ENCODE measurements at places on chromosomes 3 and 15.

DNA sequence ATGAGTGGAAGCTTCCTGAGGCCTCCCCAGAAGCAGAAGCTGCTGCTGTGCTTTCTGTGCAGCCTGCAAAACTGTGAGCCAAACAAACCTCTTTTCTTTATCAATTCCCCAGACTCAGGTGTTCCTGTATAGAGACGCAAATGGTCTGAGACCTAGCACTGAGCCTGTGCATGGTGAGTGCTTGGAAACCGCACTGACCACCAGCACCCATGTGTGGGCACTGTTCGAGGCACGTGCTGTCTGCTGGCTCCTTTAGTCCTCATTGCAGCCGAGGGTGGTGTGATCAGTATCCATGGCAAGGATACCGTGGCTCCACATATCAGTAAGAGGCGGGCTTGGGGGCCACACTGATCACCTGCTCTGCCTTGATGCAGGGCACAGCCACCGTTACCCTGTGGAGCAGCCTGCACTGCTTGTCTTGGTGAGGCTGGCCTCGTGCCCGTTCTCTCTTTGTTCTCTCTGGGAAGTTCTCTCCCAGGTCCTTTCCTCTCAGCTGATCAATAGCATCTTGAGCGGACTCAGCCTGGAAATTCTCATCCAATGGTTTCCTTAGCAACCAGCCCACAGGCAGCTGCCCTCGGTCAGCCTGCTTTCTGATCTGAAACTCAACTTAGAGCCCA, 101.0 kb downstream of the PLXNA1 start:
- DNase-seq: no peak

DNA sequence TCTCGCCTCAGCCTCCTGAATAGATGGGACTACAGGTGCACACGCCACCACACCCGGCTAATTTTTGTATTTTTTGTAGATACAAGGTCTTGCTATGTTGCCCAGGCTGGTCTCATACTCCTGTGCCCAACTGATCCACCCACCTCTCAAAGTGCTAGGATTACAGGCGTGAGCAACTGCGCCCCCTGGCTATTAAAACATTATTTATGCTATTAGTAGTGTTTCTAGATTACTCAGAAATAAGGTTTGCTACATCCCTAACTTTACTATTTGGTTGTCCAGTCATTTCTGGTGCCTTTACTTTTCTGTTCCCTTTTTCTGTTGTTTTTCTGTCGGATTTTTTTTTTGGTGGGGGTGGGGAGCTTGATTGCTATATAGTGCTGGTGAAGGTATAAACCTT, 393.6 kb upstream of the TPM1 start:
- no peak for DNase-seq

- no peak for DNase-seq
These were observed 89.5 kb upstream of the ZBED2 start for GRCh38 chr3:111684640-111685039.

- no peak for DNase-seq
These were observed 38.1 kb upstream of the NR2C2 start for GRCh38 chr3:14909250-14909649.

DNA sequence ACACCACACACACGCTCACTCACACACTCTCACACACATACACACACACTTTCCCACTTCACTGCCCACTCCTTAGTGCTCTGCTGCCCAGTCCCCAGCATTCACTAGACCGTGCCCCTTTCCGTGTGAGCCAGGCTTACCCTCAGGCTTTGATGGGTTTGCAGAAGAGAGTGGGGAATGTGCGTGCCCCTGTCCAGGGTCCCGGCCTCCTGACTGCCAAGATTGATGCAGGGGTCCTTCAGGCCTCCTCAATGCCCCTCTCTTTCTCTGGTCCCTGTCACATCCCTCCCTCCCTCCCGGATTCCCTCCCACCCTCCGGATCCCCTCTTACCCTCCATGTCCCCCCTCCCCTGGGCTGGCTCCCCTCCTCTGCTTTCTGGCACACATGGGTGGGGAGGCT, 27.9 kb upstream of the KIF23 start:
- no peak for DNase-seq

DNA sequence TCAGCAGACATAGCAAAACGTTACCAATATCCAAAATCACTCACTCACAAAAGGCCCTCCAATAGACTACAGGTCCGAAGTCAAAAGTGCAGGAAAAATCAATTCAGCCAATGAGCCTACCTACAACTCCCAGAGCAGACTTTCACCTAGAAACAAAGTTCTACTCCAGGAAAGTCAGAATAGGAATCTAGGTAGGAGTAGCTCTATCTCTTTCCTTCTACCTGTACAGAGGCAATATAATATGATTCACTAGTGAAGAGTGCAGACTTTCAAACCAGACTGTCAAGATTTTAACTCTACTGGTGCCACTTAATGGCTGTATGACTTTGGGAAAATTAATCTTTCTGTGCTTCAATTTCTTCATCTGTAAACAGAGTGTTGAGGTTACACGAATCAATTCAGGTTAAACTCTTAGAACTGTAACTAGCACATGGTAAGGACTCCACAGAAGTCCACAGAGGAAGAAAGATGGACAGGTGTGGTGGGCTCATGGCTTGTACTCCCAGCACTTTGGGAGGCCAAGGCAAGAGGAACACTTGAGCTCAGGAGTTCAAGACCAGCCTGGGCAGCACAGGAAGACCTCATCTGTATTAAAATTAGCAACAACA, 9.4 kb downstream of the DCUN1D1 start:
- no peak for DNase-seq

GRCh38 chr15:74961616-74962015, 5.0 kb upstream of the RPP25 start:
- DNase-seq: no peak

GRCh38 chr3:9139366-9139765, 110.1 kb downstream of the SRGAP3 start:
- no peak for DNase-seq

- DNase-seq: no peak
These were observed 430.2 kb downstream of the LPP start for GRCh38 chr3:188584162-188584529.

DNA sequence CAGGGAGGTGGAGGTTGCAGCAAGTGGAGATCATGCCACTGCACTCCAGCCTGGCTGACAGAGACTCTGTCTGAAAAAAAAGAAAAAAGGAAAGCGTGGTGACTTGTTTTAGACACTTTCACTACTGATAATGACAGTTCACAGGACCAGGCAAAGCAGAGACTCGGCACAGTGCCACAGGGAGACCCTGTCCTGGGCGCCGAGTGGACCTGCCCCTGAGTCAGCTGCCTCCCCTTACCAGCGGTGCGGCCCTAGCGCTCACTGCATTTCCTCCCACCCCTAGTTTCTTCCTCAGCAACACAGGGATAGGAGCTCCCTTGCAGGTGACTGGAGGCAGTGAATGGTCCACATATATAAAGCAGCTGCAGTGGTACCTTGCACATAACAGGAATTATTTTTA, 38.7 kb upstream of the NSMCE3 start:
- no peak for DNase-seq

GRCh38 chr3:149969940-149970715, 567 bp downstream of the PFN2 start:
- peak; percentile 67 for DNase-seq

DNA sequence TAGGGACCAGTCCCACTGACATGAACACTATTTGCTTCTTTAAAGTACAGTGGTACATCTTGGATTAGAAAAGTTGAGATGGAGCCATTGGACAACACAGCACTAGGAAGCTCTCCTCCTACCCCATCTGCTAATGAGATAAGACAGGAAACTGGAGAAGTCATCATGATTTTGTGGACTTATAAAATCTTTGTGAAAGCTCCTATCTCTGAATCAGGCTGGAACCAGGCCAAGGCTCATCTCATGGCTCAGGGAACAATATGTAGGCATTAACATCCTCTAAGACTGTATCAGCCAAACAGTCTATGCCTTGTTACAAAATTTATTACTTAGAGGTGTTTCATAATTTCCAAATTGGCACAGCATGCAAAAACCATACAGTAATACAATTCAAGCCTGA, 84.1 kb downstream of the BOC start:
- DNase-seq: no peak

GRCh38 chr3:882533-882932, 210.3 kb upstream of the CNTN6 start:
- no peak for DNase-seq

DNA sequence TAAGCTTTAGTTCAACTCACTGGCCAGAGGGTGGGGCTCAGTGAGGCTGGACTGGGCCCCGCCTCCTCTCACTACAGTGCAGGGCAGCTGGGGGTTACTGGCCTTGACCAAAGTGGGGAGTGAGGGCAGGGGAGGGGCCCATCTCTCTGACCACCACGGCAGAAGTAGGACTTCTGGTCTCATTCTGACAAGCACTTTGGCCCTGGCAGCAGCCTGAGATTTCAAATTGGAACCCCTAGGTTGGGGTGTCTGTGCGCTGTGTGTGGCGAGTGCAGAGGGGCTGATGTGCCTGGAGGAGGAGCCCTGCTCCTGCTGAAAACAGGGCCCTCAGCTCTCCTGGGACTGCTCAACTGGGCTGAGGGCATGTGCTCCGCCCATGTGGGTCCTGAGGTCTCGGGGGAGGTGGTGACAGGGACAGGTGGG, 60.3 kb upstream of the RPL32 start:
- no peak for DNase-seq

GRCh38 chr3:155390351-155390750, 96.9 kb upstream of the STRIT1 start:
- no peak for DNase-seq

DNA sequence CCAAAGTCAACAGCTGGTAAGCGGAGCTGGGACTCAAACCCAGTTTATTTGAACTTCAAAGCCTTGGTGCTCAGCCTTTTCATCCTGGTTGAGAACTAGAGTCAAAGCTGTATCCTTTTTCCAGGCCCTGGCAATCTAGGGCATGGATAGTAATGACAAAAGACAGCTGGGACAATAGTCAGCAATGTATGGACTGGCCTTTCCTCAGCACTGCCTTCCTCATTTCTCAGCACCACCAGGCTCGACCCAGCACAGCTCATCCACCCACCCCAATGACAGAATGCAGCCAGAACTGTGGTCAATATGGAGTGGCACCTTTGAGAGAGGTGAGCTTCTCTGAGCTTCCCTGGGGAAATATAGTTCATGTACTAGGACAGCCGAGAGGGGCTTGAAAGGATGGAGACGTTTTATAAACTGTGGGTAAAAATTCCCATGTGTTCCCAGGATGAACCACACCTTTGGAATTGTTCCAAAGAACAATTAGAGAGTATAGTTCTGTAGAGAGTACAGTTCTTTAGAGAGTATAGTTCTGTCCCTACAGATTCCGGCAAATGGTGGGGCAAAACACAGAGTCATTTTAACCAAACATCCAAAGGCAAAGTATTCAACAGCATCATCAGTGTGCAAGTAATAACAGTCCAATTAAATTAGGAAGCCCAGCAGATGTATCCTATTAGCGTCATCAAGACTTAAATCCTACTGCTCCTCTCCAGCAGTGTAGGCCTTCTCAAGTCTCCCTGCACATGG, 30.2 kb upstream of the IREB2 start:
- no peak for DNase-seq

GRCh38 chr3:128965818-128966217, 28.1 kb downstream of the CFAP92 start:
- no peak for DNase-seq

DNA sequence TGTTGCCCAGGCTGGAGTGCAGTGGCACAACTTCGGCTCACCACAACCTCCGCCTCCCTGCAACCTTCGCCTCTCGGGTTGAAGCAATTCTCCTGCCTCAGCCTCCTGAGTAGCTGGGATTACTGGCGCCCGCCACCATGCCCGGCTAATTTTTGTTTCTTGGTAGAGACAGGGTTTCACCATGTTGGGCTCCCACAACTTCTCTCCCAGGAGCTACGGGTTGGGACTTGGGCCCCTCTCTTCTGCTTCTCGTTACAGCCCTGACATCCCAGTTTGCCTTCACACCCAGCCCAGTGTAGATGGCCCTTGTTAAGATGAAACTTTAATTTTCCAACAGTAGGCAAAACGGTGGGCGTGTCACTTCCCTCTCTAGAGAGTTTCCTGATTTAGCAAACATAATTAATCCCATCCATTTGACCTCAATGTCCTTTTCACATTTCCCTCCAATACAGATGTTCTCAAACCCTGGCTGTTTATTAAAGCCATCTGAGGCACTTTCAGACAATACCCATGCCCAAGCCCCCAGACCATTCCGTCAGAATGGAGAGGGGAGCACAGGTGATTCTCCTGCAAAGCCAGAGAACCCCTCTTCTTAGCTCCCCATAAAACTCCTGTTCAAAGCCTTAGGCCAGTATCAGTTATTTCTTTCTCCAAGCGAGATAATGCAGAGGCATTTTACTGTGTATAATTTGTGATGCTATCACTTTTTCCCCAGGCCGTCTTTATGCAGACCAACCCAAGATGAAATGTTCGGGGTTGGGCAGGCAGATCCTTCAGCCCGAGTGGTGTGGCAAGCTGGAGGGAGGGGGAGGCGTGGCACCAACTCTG, 245.7 kb downstream of the XXYLT1 start:
- no peak for DNase-seq
